Kasumi-1 (cell line): ENCODE measurements at places on chromosomes 7 and 10.

- no peak for DNase-seq
Measured at GRCh38 chr7:131057794-131058070, 269.9 kb upstream of the MKLN1 start.

- peak; percentile 97 for DNase-seq
Measured at GRCh38 chr10:110076559-110077318, 69.0 kb downstream of the ADD3 start.

GRCh38 chr7:36894190-36894589 is 169.9 kb upstream of the AOAH start:
- DNase-seq = no peak

DNA sequence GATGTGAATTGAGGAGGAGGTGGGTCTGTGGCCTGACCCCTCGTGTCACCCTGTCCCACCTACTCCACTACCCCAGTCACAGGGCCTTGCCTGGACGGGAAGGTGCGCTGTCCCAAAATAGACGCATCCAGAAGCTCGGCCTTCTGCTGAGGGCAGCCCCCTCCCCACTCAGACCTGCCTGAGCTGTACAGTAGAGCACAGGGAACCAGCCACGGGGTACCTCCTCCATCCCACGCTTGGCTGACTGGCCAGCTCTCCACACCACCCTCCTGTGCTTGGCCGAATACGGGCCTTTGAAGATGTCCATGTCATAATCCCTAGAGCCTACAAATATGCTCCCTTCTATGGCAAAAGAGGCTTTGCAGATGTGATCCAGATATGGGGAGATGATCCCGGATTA is 88.3 kb downstream of the CHST15 start:
- DNase-seq = no peak

DNA sequence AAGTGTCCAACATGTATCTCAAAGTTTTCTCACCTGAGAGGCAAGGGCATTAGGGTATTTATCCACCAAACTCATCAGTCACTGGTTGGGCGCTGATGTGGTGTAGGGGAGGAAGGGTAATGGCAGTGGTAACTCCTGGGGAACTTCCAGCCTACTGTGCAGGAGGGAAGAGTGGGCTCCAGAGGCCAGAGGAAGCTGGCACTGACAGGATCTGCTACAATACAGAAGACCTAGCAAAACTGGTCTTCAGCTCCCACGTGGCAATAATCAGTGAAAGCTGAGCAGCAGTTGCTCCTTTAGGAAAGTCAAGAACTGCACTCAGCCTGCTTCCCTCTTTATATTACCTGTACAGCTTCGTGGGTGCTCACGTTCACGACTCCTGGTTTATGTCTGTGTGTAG is 17.2 kb upstream of the CAMK2G start:
- no peak for DNase-seq

GRCh38 chr10:48289501-48290238 is 15.2 kb upstream of the FRMPD2 start:
- DNase-seq = peak; percentile 73

DNA sequence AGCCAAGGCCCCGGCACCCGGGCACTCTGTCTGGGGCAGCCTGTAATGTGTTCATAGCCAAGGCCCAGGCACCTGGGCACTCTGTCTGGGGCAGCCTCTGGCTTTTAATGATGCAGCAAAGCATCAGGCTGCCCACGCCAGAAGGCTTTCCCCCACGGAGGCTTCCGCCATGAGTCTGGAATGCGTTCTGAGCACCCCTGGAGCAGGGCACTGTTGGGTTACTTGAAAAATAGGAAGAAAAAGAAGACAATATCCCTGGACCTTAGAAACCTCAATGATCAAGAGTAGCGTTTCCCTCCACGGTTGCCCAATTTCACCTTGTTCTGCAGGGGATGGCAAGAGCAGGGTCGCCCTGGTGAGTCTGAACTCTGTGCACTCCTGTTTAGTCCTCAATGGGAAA is 565.0 kb downstream of the PTPRN2 start:
- no peak for DNase-seq

DNA sequence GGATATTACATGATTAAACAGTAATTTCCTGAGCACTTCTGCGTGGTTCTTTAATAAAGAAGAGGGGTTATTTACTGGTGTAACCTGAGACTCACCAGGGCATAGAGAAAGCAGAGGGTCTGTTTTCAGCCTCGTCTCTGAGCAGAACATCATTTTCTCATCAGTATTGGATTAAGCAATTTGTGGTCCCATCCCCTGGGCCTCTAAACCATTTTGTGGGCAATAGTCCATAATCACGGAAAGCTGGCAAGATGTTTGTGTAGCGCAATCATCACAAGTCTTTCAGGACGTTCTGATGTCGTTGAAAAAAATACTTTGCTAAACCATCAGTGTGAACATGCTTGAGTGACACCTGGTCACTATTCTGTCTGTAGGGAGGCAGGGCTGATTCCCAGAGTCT is 37.1 kb upstream of the SEC61G start:
- no peak for DNase-seq

DNA sequence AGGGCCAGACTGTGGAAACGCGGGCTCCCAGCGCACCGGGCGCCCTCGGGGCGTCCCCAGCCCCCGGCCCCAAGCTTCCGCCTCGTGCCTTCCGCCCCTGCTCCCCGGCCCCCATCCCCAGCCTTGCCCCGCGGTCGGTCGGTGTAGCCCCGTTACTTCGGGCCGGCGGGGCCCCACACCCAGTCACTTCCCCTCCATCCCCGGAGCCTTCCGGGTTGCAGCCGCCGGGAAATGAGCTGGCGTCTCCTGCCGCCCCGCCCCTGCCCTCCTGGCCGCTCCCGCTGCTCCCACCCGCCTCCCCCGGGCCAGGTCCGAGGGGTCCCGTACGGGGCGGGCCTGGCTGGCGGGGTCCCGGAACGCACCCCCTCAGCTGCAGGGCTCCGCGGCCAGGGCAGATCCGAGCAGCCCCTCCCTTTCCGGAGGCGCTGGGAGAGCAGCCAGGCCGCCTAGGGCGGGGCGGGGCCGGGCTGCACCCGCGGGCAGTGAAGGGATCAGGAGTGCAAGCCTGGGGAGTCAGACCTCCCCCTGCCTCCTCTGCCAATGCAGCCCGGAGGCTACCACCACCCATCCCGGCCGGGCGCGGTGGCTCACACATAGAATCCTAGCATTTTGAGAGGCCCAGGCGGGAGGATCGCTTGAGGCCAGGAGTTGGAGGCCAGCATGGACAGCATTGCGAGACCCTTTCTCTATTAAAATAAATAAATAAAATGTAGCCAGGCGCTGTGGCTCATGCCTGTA is 709 bp downstream of the ARPC1B start:
- peak; percentile 71 for DNase-seq
